Right lobe of liver (tissue), 6 donors: ENCODE measurements at places on chromosomes 1 and 21. TPM values are rescaled to one million over a fixed set of nuclear protein-coding genes. Genes with fewer than 3 reads are reported as not detected.

The SLC25A34 gene
- total RNA-seq: 11.6 TPM

DNA sequence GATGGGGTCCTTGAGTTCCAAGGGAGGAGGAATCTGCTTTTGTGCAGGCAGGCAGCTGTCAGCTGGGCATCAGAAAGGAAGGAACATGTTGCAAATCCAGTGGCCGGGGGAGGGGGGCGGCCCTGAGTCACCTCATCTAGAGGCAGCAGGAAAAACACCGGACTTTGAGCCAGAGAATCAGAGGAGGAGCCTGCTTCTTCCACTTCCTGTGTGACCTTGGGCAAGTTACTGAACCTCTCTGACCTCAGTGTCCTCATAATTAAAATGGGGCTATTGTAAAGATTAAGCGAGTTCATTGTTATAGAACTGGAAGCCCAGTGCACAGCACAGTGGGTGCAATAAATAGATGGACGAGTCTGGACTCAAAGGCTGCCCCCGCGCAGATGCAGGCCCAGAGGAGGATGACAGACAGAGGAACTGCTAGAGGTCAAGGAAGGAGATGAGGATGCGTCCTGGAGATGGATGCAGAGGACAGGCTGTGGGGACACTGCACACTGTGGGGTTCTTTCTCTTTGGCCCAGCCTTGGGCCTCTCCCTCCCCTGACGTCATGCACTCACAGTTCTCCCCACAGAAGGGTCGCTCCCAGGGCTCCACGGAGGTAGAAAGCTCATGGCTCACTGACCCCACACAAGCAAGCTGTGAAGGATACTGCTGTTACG is 714.3 kb downstream of the MATN1 start:
- DNase-seq: no peak

DNA sequence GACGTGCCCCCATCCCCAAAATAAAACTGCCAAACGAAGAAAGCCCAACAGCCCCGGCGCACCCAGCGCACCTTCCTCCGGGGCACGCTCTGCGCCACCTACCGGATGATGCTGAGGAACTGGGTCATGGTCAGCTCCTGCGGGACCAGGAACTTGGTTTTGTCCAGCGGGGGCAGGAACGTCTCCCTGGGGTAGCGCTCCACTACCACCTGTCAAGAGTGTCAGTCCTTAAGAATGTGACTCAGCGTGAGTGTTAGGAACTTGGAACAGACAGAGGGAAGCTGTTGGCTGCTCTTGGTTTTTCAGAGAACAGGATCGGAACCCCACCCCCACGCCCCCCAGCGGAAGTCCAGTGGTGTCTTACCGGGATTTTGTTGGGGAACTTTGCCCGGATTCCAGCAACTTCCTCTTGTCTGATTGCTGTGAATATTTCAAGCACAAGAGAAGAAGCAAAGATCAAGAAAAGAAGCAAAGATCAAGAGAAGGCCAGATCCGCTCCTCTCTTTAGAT is 431 bp downstream of the MAP1LC3C start:
- peak; percentile 57 for DNase-seq

DNA sequence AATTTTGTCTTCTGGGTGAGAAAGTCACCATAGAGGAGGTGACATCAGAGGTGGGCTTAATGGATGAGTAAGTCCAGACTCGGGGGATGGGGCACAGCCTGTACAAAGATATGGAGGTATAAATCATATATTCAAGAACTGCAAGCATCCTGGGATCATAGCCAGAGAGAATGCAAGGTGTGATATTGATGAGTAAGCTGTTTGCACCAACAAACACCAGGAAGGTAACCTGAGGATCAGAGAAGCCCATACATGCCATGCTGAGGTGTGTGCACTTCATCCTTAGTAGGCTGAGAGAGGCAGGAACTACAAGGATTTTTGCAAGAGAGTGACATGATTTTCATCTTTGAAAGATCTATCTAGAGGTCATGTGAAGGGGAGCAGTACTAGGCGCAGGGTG is 306.4 kb downstream of the HHAT start:
- DNase-seq: no peak

GRCh38 chr1:64122588-64122987 is 80.8 kb upstream of the UBE2U start:
- DNase-seq: no peak

DNA sequence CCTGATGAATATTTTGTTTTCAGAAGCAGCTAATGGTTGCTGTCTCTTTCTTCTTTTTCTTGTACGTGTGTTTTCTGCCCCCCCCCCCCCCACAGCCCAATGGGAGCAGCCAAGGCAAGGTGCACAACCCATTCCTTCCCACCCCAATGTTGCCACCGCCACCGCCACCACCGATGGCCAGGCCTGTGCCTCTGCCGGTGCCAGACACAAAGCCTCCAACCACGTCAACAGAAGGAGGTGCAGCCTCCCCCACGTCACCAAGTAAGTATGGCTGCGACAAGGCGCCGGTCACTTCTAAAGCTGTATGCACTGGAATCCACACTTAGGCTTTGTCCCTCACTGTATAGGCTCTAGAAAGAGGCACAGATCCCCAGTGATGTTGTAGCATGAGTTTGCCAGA is 318.5 kb downstream of the TM2D1 start:
- DNase-seq: no peak
